ENCODE measurements at places on chromosomes 12 and 14. TPM values are rescaled to one million over a fixed set of nuclear protein-coding genes. Genes with fewer than 3 reads are reported as not detected.

ALX1 gene
- 0.08 TPM for total RNA-seq

ABHD12B gene
- not detected for total RNA-seq

LPAR5 gene
- under 0.01 TPM for total RNA-seq

TNFAIP2 gene
- total RNA-seq = 21.9 TPM

KRT7 gene
- total RNA-seq = 533 TPM

BIN2 gene
- not detected for total RNA-seq

C14orf180 gene
- not detected for total RNA-seq

LRIG3 gene
- 8.3 TPM for total RNA-seq

AMDHD1 gene
- total RNA-seq = not detected

TAS2R30 gene
- total RNA-seq = 2.0 TPM

PIANP gene
- total RNA-seq = under 0.01 TPM

AQP2 gene
- not detected for total RNA-seq

KRT74 gene
- total RNA-seq = not detected

PLXNC1 gene
- total RNA-seq = 1.1 TPM

FBXW8 gene
- total RNA-seq = 14.6 TPM

GNB3 gene
- total RNA-seq = 1.7 TPM

CIDEB gene
- 0.08 TPM for total RNA-seq

SERPINA3 gene
- total RNA-seq = 5.3 TPM

RHEBL1 gene
- total RNA-seq = 0.60 TPM

NEUROD4 gene
- not detected for total RNA-seq

HOXC4 gene
- total RNA-seq = not detected

RDH12 gene
- not detected for total RNA-seq

MYF5 gene
- total RNA-seq = not detected

C12orf50 gene
- not detected for total RNA-seq

HSPB8 gene
- 10.6 TPM for total RNA-seq

MLEC gene
- total RNA-seq = 106 TPM

SLC2A14 gene
- not detected for total RNA-seq

ATP5MC2 gene
- 143 TPM for total RNA-seq

KRT6C gene
- not detected for total RNA-seq

CLEC12A gene
- not detected for total RNA-seq

NOXRED1 gene
- 0.70 TPM for total RNA-seq

NEK9 gene
- 63.5 TPM for total RNA-seq

PIWIL1 gene
- total RNA-seq = not detected

TAS2R46 gene
- total RNA-seq = 1.9 TPM

TPH2 gene
- not detected for total RNA-seq

PLBD2 gene
- total RNA-seq = 18.5 TPM

KRT79 gene
- total RNA-seq = not detected

GPD1 gene
- 0.47 TPM for total RNA-seq

SIX1 gene
- total RNA-seq = 1.1 TPM

RGS6 gene
- total RNA-seq = not detected

NRIP2 gene
- not detected for total RNA-seq

KRT82 gene
- total RNA-seq = not detected

C3AR1 gene
- total RNA-seq = 0.30 TPM

TPCN1 gene
- total RNA-seq = 8.3 TPM

TRIM9 gene
- 0.59 TPM for total RNA-seq

Data from smooth muscle cell of the coronary artery (primary cell).